ENCODE measurements at places on chromosomes 3 and 15.
A peak's percentile ranks its signal among the peaks of the same experiment; 100 is the strongest.

- no peak for DNase-seq
Observed at GRCh38 chr15:69414701-69415167, 585 bp downstream of the KIF23 start.

GRCh38 chr3:114608293-114608692 lies 314.5 kb downstream of the TIGIT start:
- DNase-seq, result no peak

DNA sequence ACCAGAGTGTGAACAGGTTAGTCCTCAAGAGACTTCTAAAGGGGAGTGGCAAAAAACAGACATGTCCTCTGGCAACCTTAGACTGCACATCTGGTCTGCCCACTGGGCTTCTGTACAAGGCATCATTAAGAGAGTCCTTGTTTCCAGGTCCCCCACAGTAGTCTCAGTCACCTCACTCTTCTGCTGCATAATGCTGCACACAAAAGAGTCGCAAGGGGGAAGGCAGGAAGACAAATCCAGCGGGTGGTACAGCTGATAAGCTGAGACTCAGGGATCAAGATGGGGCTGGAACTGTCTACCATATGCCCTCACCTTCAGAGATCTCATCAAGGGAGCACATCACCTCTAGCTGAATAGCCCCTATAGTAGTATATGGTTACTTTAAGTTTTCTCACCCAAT lies 27.4 kb upstream of the RPS17 start:
- no peak for DNase-seq

DNA sequence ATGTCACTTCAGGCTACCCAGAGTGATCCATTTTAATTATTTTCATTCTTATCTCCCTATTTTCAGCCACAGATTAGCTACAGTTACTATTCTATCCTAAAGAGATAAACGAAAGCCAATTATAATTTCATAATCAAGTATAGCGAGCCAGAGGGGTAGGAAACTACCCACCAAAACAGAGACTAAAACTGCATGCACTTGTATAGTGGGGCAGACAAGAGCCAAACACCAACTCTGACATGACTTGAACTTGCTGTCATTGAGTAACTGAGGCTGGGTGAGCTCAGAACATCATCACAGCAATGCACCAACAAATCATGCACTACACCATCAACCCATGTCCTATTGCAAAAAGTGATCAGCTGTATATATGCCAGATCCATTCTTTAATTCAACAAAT lies 64.8 kb downstream of the FBN1 start:
- DNase-seq, result no peak

DNA sequence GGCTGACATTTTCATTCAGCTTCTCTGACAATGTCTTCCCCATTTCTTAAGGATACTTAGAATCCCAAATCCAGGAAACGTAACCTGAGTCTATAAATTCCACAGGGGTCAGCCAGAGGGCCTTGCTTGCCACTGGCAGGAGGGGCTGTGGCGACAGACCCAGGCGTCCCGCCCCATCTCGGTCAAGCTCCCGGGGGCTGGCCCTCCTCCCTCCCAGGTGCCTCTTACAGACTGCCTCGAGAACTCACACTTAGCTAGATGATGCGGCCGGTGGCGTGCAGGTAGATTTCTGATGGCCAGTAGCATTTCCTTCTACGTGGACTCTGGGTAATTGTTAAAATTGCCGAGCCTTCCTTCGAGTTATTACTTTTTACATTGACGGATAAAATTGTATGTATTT lies 172.5 kb downstream of the NSMCE3 start:
- no peak for DNase-seq

GRCh38 chr15:63369296-63369695 lies 12.3 kb downstream of the CA12 start:
- peak; percentile 91 for DNase-seq

DNA sequence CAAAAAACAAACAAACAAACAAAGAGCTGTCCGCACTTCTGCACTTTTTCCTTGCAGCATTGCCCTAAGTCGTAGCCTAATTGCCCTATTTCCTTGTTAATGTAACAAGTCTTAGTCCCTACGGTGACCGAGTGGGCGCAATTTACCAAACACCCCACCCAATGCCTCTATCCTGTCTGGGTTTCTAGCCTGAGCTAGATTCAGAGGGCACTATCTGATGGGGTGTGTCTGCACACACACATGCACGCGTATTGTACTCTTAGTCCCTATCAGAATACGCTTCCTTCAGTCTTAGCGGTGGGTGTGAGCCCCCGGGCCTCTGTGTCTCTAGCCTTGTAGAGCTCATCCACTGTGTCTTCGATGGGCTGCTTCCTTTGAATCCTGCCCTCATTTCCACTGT lies 125.9 kb upstream of the DLG1 start:
- no peak for DNase-seq

Data from NCI-H2171 (cell line).